Activated naive CD8-positive, alpha-beta T cell treated with anti-CD3 and anti-CD28 coated beads, Interleukin-2, amount 10 ng/mL, durations not matched to agents 7 days and 5 days (primary cell): ENCODE measurements at places on chromosomes 6 and 20.

- peak; percentile 58 for DNase-seq
Measured at GRCh38 chr6:3259491-3259958, 778 bp downstream of the PSMG4 start.

DNA sequence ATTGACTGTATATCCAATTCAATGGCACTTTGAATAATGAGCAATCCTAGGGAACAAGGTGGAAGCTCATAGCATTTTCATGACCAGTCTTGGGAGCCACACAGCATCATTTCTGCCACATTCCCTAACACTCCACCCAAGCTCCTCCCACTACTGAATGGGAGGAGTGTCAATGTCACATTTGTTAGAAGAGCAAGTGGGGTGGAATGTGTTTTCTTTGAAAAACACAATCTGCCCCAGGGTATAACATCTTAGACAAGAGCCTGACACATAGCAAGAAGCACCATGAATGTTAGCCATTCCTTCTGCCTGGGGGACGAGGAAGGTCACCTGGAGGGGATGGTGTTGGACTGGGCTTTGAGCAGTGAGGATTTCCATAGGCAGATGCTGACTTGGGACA, 258.3 kb upstream of the PMEPA1 start:
- DNase-seq = no peak

DNA sequence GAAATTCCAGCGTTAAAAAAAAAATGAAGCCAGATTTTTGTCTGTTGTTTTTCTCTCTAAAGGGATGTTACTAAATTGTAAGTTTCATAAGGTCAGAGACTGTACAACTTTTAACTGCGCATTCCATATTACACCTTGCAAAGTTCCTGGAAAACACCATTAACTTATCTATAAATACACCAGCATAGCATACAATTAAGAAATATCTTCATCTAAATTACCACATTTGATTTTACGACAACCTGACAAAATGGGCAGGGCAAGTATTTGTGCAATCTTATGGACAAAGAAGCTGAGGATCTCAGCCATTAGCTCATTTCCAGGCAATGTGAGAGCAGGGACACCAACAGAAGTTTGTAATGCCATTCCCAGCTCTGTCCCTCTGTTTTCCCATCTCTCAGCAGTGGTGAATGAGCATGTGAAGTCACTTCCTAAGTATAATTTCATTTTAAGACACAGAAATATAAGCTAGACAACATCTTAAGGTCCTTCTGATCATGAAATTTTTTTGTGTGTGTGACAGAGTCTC, 12.9 kb upstream of the GCM1 start:
- DNase-seq = no peak

DNA sequence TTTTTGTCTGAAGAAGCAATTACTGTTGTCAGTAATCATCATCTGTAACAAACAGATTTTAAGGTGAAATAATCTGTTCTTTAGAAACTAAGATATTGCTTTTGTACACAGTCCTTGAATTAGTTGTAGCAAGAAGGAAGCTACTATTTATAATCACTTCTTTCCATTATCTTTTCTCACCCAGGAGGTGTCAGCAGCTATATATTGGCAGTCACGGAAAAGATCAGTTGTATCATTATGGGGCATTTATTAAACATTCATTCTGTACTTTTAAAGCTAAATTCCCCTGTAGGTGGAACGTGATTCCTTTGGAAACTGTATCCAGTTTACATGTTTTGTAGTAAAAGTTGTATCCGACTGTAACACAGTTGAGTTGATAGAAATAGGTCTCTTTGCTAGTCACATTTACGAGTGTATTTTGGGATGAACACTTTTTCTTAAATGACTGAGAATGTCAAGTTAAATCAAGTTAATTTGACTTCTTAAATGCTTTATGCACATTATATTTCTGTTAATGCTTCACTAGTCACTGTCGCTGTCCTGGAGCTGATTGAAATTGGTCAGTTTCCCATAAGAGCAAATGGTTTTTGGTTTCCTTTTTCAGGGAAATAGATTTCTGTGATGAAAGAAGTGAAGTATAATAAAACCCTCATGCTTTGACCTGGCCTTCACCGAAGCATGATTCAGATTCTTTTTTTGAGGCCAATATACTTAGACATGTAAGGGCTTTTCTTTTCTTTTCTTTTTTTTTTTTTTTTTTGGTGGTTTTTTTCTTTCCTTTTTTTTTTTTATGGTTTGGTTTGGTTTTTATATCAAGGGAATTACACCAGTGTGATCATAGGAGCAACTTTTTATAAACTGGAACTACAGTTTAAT, 5.1 kb downstream of the QKI start:
- no peak for DNase-seq

DNA sequence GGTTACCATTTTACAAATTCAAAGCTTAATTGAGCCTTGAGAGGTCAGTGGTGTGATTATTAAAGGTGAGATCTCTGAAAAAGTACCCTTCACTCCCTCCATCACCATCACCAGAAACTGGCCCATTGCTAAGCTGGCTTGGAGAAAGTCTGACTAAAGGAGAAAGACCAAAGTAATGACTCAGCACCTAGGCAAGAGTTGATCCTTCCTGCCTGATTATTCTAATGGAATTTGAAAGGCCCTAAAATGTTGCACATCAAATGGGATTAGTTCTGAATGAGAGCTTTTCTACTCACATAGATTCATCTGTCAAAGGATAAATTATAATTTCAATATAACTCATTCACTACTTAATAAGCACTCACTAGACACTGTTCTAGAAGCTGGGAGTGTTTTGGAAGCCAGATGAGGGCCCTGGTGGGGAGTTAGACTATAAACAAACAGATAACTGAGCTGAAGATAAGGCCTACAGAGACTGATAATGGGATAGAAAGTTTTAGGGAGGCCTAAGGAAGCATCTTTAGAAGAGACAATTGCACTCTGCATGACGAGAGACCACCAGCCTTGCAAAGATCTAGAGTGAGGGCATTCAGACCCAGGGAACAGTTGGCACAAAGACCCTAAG, 366.7 kb downstream of the SYNE1 start:
- no peak for DNase-seq

DNA sequence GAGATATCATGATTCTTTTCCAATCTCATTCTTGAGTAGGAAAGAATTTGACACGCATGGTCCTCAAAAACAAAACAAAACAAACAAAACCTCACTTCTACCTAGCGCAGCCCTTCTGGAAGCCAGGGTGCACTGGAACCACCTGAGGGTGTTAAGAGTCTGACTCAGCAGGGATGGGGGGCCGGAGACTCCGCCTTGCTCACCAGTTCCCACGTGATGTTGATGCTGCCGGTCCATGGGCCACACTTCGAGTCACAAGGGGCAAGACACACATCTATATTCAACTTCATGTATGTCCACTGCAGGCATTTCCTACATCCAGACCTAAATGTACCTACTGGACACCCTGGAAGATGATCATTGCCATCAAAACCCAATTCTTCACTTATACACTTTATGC, 30.4 kb downstream of the BFSP1 start:
- no peak for DNase-seq

GRCh38 chr20:23550227-23550626, 18.1 kb downstream of the CST9L start:
- no peak for DNase-seq

GRCh38 chr6:21263531-21264287, 329.8 kb upstream of the SOX4 start:
- no peak for DNase-seq
